ENCODE measurements at places on chromosomes 5 and 9. TPM values are rescaled to one million over a fixed set of nuclear protein-coding genes. Genes with fewer than 3 reads are reported as not detected.

Gene STKLD1
- total RNA-seq, result 1.4 TPM

Gene SHROOM1
- total RNA-seq, result 63.0 TPM

Gene IFNA21
- total RNA-seq, result not detected

Gene TMEM215
- 0.09 TPM for total RNA-seq

Gene SPATA31D1
- not detected for total RNA-seq

Gene STOML2
- 100 TPM for total RNA-seq

Gene SREK1
- total RNA-seq, result 67.8 TPM

Gene DCTN3
- total RNA-seq, result 64.7 TPM

Gene SV2C
- 1.2 TPM for total RNA-seq

Gene HAPLN1
- 9.6 TPM for total RNA-seq

- no peak for DNase-seq
Observed at GRCh38 chr9:90445391-90445790, 197.2 kb downstream of the DIRAS2 start.

DNA sequence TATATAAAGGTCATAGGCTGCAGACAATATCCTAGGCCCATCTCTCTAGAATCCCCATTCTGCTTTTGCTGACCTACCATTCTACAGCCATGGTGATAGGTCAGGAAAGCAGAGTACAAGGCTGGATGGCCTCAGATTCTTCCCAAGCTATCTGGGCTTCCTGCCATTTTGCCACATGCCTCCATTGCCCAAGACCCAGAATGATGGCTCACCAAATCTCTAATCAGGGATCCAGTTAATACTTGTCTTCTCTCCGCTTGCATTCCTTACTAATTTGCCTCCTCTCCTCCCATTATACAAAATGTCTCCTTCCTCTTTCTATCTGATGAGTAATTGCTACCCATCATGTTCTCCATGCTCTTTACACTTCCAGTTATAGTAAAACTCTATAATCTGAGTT lies 22.7 kb upstream of the NDUFS4 start:
- DNase-seq, result no peak

DNA sequence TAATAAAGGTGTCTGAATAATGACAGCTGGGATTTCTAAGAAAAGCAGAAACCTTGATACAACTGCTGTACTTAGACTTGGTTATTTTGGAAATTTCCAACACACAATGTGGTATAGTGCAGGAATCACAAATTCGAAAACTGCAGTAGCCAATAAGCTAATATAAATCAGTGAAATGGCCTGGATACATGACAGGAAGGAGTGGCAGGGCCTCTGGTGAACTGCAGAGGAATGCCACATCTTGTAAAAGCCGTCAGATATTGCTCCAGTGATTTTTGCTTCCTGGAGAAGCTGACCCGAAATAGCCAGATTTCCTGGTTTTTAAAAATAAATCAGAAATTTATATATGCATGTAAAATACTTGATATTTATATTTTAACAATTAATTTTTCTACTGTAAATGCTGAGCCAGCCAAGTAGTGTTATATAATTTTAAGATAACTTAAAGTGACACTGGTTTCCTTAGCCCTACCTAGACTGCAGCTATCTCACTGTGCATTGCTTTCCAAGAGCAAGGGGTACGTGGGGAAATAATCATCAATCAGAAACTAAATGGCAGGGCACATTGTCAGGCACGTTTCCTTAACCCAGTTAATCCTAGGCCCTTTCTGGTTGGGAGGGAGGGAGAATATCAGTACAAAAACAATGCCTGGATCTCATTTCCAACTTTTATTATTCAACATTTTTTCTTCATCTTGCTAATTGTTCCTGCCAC lies 182.4 kb downstream of the RASEF start:
- no peak for DNase-seq

DNA sequence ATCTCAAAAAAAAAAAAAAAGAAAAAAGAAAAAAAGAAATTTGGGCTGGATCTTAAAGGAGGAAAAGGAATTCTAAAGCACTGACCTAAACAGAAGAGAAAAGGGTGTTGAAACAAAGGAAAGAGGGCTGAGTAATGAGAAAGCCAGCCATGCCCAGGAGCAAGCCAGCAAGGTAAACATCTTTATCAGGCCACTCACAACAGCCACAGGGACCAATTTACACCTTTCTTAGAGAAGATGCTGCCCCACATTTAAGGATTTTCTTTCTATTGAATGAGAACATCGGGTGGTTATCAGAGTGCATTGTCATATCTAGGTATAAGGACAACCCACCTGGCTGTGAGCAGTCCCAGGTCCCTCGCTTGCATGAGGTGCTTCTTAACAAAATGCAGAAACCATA lies 16.6 kb downstream of the LHFPL2 start:
- DNase-seq, result no peak

- DNase-seq, result peak; percentile 60
Observed at GRCh38 chr5:80238778-80239679, 16.8 kb downstream of the SERINC5 start.

DNA sequence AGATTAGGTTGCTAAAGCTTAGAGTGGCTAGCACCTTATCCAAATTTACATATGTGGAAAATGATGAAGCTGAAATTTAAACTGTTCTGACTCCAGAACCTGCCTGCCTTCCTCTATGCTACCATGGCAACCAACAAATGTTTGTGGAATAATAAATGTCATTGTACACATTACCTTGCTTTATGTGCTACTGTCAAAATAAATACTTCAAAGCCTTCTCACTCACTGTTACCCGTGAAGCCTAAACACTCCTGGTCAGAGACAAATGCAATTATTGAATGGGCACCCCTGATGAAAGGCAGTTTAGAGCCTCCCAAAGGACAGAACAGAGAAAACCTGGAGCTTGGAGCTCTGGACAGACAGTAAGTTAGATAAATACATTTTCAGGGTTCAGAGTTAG lies 158.6 kb downstream of the FAM114A2 start:
- no peak for DNase-seq

DNA sequence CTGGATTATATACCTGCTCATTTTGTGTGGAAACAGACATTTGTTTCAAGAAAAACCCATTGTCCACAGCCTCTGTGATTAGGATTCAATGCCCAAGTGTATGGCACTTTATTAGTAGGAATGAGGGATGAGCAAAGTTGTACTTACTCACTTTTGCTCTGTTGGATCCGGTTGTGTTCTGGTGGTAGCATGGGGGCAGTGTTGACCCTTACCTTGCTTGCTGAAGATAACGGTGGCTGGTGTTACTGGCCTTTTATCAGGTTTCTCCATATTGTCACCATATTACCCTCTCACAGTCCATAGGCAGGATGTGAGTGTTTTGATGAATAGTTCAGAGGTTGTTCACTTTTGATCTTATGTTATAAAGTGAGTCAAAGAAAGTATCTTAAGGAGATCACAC lies 42.7 kb upstream of the NUDT12 start:
- no peak for DNase-seq

- DNase-seq, result no peak
Observed at GRCh38 chr5:128380337-128380736, 157.7 kb downstream of the FBN2 start.

- DNase-seq, result no peak
Observed at GRCh38 chr9:124120272-124120671, 108.7 kb downstream of the LHX2 start.

DNA sequence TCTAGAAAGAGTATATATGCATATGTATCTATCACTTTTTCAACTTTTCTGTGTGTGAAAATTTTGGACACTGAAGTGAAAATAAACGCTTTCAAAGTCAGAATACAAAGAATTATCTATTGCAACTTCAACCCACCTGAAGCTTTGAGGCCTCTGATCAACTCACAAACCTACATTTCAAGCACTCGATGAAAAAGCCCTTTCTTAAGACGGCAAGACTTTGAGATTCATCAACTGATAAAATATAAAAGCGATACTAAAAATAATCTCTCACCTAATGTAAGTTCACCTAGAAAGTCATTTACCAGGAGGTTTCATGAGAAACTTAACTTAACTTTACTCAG lies 1.2 kb downstream of the GOLPH3 start:
- no peak for DNase-seq

GRCh38 chr5:55582256-55582655 lies 47.5 kb upstream of the PLPP1 start:
- no peak for DNase-seq

DNA sequence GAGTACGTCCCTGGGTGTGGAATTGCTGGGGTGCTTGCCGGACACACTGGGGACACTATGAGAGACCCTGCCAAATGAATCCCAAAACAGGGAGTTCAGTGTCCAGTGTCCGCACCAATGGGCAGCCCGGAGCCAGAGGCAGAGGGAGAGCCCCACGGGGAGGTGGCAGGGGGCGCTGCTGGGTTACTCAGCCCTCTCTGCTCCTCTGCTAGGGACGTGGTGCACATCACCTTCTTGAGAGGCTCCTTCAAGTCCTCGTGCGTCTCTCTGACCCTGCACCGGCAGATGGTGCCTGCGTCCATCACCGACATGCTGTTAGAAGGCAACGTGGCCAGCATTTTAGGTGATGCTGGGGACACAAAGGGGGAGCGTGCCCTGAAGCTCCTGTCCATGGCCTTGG lies 20.8 kb downstream of the STKLD1 start:
- no peak for DNase-seq

DNA sequence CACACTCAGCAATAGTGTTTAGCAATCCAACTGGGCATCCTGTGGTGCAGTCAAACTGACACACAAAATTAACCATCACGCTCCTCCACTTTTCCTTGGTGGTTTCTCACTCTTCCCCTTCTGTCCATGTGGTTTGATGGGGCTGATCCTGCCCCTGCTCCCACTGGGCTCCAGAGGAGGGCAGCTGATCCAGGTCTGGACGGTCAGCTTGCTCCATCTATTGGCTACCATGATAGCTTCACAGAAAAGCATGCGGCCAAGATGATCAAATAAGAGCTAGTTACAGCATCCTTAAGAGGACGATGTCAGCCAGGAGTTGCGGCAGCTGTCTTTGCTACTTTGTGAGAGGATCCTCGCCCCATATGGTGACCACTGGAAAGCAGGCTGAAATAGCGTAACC lies 29.6 kb upstream of the RANBP17 start:
- DNase-seq, result no peak
